Activated B cell treated with CpG ODN at 0.5 μM for 24 hours (primary cell): ENCODE measurements at places on chromosomes 4 and X.
A peak's percentile ranks its signal among the peaks of the same experiment; 100 is the strongest.

DNA sequence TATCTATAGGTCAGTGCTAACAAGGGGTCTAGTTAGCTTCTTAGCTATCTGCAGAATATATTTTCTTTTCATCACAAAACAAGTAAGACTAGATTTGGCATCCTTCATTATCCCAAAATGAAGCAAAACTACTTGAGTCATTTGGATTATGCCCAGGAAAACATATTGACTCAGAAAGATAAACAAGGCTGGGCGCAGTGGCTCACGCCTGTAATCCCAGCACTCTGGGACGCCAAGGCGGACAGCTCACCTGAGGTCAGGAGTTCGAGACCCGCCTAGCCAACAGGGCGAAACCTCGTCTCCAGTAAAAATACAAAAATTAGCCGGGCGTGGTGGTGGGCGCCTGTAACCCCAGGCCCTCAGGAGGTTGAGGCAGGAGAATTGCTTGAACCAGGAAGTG lies 18.0 kb upstream of the MND1 start:
- H3K27me3 ChIP-seq: peaks cover 3% of the 10 kb centered on the region
- no peak for DNase-seq
- H3K4me3 ChIP-seq: no peak overlapping the region
- H3K4me1 ChIP-seq: peaks cover 6% of the 10 kb centered on the region
- no peak overlapping the region for H3K27ac ChIP-seq
- H3K36me3 ChIP-seq: no peaks in the 10 kb centered on the region

- no peak overlapping the region for H3K4me3 ChIP-seq
- no peak for DNase-seq
- no peaks in the 10 kb centered on the region for H3K4me1 ChIP-seq
- H3K36me3 ChIP-seq: no peaks in the 10 kb centered on the region
- no peaks in the 10 kb centered on the region for H3K27me3 ChIP-seq
These were observed 632.6 kb upstream of the CT83 start for GRCh38 chrX:117095393-117095792.

GRCh38 chr4:110540982-110541451 lies 65.1 kb downstream of the ENPEP start:
- DNase-seq: no peak
- H3K27ac ChIP-seq: no peak overlapping the region
- no peaks in the 10 kb centered on the region for H3K36me3 ChIP-seq
- H3K27me3 ChIP-seq: peaks cover 6% of the 10 kb centered on the region

DNA sequence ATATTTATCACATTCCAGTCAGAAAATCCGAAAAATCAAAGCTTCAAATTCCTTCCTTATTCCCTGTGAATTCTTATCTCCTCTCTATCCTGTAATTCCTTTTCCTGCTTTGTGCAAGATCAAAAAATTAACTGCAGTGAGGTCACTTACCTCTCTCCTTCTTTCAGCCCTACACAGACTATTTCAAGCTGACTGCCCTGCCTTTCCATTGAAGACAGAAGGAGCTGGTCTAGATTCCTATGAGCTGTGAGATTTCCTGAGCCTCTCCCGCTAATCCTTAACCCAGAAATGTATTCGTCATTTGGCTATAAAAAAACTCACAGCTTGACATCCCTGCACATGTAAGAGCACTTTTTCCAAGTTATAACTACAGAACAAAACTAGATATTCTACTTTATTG lies 26.6 kb downstream of the TRIML2 start:
- no peaks in the 10 kb centered on the region for H3K27me3 ChIP-seq
- no peak overlapping the region for H3K27ac ChIP-seq
- H3K4me3 ChIP-seq: no peak overlapping the region
- DNase-seq: no peak
- H3K4me1 ChIP-seq: no peaks in the 10 kb centered on the region
- no peaks in the 10 kb centered on the region for H3K36me3 ChIP-seq

- H3K4me1 ChIP-seq: peaks cover 10% of the 10 kb centered on the region
- no peaks in the 10 kb centered on the region for H3K36me3 ChIP-seq
- H3K4me3 ChIP-seq: no peak overlapping the region
- H3K27ac ChIP-seq: no peak overlapping the region
- H3K27me3 ChIP-seq: peaks cover 2% of the 10 kb centered on the region
- no peak for DNase-seq
These were observed 83.8 kb upstream of the C1QTNF7 start for GRCh38 chr4:15344041-15344440.

- H3K36me3 ChIP-seq: no peaks in the 10 kb centered on the region
- H3K4me3 ChIP-seq: no peak overlapping the region
- no peaks in the 10 kb centered on the region for H3K27me3 ChIP-seq
- peaks cover 2% of the 10 kb centered on the region for H3K4me1 ChIP-seq
These were observed 127.7 kb downstream of the ASB9 start for GRCh38 chrX:15142084-15142715.

DNA sequence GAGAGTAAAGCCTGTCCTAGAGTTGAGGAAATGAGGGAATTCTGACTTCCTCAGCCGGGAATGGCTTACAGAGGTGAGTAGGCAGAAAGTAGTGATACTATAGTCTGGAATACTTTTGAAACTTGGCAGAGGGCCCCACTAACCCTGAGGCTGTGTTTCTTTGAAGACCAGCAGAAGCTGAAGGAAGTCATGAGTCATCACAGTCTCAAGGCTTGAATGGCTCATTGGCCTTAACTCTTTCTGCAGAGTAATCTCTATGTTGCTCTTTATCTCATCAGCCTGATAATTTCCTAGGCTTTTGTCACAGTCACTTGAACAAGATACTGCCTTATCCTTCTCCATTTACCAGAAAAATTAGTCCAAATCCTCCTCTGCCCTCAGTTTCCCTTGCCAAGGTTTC lies 80.8 kb downstream of the ANKRD50 start:
- no peak overlapping the region for H3K27ac ChIP-seq
- no peak overlapping the region for H3K4me3 ChIP-seq
- DNase-seq: no peak
- no peaks in the 10 kb centered on the region for H3K4me1 ChIP-seq

DNA sequence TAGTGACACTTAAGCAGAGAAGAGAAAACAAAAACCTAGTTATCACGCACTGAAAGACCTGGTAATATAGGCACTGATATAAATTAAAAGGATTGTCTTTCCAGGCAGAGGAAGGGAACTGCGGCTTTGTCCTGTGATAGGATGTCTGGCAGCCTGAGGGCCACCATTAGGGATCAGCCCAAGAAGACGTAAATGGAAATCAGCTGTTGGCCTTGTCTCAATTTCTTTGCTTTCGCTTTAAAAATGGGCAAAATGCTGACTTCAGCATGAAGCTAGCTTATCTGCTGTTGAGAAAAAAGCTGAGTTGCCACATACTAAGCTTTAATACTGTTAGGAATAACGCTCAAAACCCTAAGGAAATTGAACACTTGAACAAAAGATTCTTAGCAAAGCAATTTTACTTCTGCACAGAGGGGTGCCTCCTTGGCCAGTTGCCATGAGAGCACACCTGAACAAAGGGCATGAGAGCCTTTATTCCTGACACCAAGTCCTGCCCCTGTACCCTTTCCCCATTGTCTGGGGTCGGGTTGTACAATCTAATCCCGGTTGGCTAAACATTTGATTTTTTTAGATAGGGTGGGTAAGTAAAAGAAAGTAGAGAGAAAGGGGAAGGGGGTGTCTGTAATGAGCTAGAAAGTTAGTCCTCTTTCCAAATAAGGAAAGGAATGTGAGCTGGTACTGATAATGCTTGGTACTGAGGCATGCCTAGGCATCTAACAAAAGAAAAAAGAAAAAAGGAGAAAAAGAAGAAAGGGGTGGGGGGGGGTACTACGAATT lies 85.1 kb upstream of the UCP1 start:
- H3K36me3 ChIP-seq: peaks cover 92% of the 10 kb centered on the region
- H3K27ac ChIP-seq: peak overlapping the region; percentile 61
- H3K4me3 ChIP-seq: no peak overlapping the region
- no peak for DNase-seq

- H3K27ac ChIP-seq: no peak overlapping the region
- no peaks in the 10 kb centered on the region for H3K36me3 ChIP-seq
- no peaks in the 10 kb centered on the region for H3K4me1 ChIP-seq
- peaks cover 2% of the 10 kb centered on the region for H3K27me3 ChIP-seq
- DNase-seq: no peak
- H3K4me3 ChIP-seq: no peak overlapping the region
These were observed 38.6 kb downstream of the FHDC1 start for GRCh38 chr4:152974468-152975379.

- H3K4me3 ChIP-seq: peak overlapping the region; percentile 92
- H3K27me3 ChIP-seq: no peaks in the 10 kb centered on the region
- peak overlapping the region; percentile 91 for H3K27ac ChIP-seq
- peaks cover 14% of the 10 kb centered on the region for H3K4me1 ChIP-seq
These were observed 612 bp downstream of the MAGED2 start for GRCh38 chrX:54808109-54808604.

DNA sequence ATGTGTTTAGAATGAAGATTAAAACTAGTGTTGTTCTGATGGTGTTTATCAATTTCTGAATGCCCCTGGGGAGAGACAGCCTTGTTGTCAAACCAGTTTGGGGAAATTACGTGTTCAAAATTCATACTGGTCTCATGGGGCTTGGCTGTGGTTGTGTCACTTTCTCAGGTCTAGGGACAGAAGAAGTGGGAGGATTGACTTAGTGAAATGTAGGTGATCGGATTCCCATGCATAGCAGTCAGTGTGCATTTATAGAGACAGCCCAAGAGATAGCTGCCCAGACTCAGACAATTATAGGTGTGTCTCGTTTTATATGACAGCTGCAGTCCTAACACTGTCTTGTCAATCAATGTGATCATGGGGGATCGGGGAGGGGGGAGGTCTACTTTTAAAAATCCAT lies 94.4 kb upstream of the CLCN4 start:
- peak overlapping the region; percentile 22 for H3K4me3 ChIP-seq
- DNase-seq: no peak
- no peaks in the 10 kb centered on the region for H3K27me3 ChIP-seq
- peak overlapping the region; percentile 8 for H3K27ac ChIP-seq

- H3K4me3 ChIP-seq: no peak overlapping the region
- H3K27ac ChIP-seq: no peak overlapping the region
- no peaks in the 10 kb centered on the region for H3K36me3 ChIP-seq
- H3K4me1 ChIP-seq: no peaks in the 10 kb centered on the region
These were observed 85.4 kb upstream of the GBA3 start for GRCh38 chr4:22607382-22607781.

DNA sequence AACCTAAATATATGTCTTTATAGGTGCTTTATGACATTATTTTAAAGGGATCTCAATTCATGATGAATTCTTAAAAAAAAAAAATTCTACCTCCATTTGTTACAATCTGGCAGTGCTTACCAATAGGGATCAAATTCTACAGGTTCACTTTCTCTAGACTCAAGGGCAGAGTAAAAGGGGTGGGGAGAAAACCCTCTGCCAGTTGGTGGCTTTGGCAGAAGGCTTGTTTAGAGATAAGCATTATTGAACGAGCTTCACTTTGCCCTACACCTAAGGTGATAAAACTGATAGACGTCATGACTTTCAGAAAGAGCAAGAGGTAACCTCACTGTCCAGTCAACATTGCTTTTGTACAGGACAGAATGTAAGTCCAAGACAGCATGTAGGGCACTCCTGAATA lies 53.6 kb downstream of the OSTC start:
- H3K27me3 ChIP-seq: peaks cover 5% of the 10 kb centered on the region
- H3K4me3 ChIP-seq: no peak overlapping the region
- no peak for DNase-seq
- no peak overlapping the region for H3K27ac ChIP-seq
- no peaks in the 10 kb centered on the region for H3K36me3 ChIP-seq

GRCh38 chr4:168852933-168853713 lies 156.9 kb downstream of the CBR4 start:
- H3K4me1 ChIP-seq: peaks cover 5% of the 10 kb centered on the region
- no peak for DNase-seq
- H3K27ac ChIP-seq: no peak overlapping the region
- H3K36me3 ChIP-seq: no peaks in the 10 kb centered on the region
- H3K4me3 ChIP-seq: no peak overlapping the region
- peaks cover 15% of the 10 kb centered on the region for H3K27me3 ChIP-seq

GRCh38 chr4:88017516-88018297 lies 10.3 kb downstream of the PKD2 start:
- H3K4me1 ChIP-seq: peaks cover 5% of the 10 kb centered on the region
- no peak for DNase-seq
- no peaks in the 10 kb centered on the region for H3K27me3 ChIP-seq
- no peaks in the 10 kb centered on the region for H3K36me3 ChIP-seq

DNA sequence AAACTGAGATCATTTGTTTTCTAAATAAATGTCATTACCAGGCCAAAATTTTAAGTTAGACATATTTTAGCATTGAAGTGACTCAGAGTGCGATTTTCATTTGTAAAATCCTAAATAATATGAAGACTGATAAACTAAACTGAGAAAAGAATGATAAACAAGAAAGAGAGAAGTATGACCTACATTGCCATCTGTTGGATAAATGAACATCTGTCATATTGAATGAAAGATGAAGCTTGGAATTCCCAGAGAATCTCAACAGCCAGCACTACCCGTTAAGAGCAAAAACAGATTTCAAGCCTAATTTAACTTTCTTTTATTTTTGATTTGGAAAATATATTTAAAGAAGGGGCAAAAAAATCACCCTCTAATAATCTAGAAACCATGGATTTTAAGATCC lies 591.0 kb upstream of the ATOH1 start:
- DNase-seq: no peak
- no peaks in the 10 kb centered on the region for H3K27me3 ChIP-seq
- no peak overlapping the region for H3K27ac ChIP-seq
- no peaks in the 10 kb centered on the region for H3K4me1 ChIP-seq
- no peaks in the 10 kb centered on the region for H3K36me3 ChIP-seq

GRCh38 chrX:154051201-154051810 lies 31.6 kb upstream of the IRAK1 start:
- peak; percentile 24 for DNase-seq
- peaks cover 10% of the 10 kb centered on the region for H3K4me1 ChIP-seq
- no peak overlapping the region for H3K27ac ChIP-seq
- H3K27me3 ChIP-seq: no peaks in the 10 kb centered on the region
- no peak overlapping the region for H3K4me3 ChIP-seq
